Muscle of arm (tissue), 14 donors: ENCODE measurements at places on chromosomes 12 and 14. TPM values are rescaled to one million over a fixed set of nuclear protein-coding genes. Genes with fewer than 3 reads are reported as not detected.

The HOXC13 gene
- polyA plus RNA-seq: not detected

The GLI1 gene
- 7.5 TPM for polyA plus RNA-seq

The ADGRD1 gene
- 7.4 TPM for polyA plus RNA-seq

The SERPINA4 gene
- polyA plus RNA-seq: not detected

GRCh38 chr14:70108419-70108818, 80.3 kb downstream of the SLC8A3 start:
- DNase-seq: no peak

- no peak for DNase-seq
These were observed 21.1 kb downstream of the GYS2 start for GRCh38 chr12:21583587-21583986.

GRCh38 chr14:100804558-100805309, 21.2 kb upstream of the MEG3 start:
- no peak for DNase-seq

- no peak for DNase-seq
These were observed 594 bp upstream of the CEP170B start for GRCh38 chr14:104864267-104865080.

- DNase-seq: no peak
These were observed 70.5 kb downstream of the PRIMA1 start for GRCh38 chr14:93717668-93718320.

DNA sequence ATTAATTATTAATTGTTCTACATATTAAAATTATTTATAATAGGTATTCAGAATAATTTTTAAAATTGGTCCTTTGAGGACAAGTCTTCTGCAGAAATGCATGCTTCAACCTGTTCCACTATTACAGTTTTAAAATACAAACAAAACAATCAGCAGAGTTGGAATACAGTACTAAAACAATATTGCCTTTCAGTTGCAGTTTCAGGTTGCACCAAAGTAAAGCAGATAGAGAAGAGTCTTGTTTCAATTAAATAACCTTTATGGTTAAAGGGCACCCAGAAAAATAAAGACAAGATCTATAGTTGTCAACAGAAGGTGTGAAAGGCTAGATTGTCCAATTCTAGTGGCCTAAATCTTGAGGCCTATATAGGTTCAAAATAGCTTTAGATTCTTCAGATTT, 424.5 kb downstream of the FOXG1 start:
- no peak for DNase-seq

DNA sequence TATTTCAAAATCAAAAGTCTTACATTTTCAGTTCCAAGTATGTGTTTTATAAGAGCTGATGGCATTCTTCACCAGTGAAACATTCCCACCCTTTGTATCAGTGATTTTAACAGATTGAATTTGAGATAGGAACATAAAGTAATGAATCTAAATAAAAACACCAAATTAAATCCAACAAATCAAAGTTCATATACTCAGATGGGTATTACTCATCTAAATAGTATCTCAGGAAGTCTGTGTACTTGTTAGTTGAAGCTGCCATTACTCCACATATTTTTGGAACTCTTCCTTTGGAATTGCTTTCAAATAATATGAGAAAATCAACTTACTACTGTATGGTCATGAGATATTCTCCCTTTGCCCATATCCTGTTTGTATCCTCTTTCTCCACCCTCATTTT, 89.1 kb downstream of the MIA2 start:
- no peak for DNase-seq

DNA sequence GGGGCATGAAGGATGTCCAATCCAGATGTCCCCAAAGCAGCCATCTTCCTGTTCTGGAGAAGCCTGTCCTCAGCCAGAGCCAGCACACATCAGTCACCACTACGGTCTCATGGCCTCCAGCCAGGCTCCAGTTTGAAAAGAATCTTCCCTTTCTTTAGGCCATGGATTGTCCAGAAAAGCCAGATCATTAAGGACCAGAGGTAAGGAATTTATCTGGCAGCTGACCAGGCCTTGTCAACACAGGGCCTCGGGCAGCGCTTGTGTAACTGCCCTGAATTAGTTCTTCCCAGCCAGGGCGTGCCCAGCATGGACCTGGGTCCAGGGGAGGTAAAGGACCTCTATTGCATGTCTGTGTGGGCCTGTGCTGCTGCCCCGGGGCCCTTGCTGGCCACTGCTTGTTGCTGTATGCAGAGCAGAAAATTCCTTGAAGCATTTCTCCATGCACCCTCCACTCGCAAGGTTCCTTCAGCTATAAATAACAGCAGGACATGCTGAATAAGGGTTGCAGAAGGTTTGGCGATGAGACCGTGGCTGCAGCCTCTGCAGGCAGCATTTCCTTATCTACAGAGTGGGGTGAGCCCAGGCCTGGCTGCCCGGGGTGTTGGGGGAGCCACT, 21.7 kb upstream of the VPS37B start:
- no peak for DNase-seq

DNA sequence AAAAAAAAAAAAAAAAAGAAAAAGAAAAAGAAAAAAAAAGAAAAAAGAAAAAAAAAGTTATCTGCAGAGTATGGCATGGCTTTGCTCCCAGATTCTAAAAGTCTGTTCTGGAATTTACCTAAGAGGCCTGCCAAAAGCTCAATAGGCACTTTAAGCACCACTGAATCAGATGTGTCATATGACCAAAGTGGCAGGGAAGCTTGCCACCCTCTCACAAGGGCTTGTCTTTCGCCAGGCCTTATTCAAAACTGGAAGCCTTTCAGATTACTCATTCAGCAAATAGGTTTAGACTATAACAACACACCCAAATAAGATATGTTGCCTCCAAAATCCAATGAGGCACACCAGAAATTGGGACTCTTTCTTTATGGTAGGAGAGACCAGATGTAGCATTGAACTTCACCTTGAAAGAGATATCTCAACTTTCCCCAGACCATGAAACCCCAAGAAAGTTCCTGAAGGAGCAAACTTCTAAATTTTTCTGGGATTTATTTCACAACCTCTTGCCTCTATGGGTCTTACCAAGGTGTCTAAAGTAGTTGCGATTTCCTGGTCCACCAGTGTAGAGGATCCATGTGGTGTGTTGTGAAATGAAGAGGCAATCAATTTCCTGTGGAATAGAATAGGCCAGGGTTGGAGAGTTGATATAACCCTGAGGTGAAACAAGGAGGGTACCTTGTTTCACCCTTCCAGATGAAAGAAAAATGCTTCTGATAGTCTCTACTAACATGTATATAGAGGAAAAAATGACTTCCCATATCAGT, 218.8 kb downstream of the DAD1 start:
- DNase-seq: no peak

- no peak for DNase-seq
These were observed 59.7 kb downstream of the SLC24A4 start for GRCh38 chr14:92382677-92383076.

GRCh38 chr12:47729233-47729632, 3.9 kb upstream of the ENDOU start:
- no peak for DNase-seq

GRCh38 chr12:42162193-42162592, 17.5 kb upstream of the GXYLT1 start:
- no peak for DNase-seq

DNA sequence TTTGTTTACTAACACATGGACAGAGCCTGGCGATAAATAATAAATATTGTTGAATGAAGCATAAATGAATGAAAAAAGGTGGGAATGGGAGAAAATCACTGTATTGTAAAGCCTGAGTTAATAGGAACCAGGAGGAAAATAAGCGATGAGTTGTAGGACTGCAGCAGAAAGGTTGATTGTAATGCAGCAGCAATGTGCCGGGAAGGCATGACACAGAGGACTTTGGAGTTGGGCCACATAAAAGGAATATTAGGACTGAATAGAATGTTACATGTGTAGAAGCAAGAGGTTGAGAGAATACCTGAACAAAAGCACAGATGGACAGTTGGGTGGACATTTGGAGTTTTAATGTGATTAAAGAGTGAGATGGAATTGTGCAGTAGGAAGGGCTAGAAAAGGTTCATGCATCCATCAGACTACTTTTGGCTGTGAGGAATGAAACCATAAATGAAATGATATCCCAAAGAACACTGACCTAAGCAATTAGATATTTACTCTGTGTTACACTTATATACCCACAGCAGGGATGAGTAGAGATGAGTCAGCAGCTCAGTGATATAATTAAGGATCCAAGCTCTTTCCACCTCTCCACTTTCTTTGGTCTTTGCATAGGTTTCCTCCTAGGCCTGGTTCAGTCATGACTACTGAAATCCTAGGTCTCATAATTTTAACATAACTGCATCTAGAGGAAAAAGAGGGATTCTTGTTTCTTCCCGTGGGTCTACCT, 55.4 kb downstream of the CCER1 start:
- DNase-seq: no peak

- DNase-seq: no peak
These were observed 24.2 kb downstream of the GOLGA3 start for GRCh38 chr12:132804426-132804861.
